ENCODE measurements at places on chromosomes 12 and 14.
A peak's percentile ranks its signal among the peaks of the same experiment; 100 is the strongest.

- no peak for DNase-seq
Measured at GRCh38 chr14:99418242-99418641, 62.4 kb downstream of the SETD3 start.

GRCh38 chr12:26292596-26292995 lies 97.2 kb downstream of the SSPN start:
- no peak for DNase-seq

DNA sequence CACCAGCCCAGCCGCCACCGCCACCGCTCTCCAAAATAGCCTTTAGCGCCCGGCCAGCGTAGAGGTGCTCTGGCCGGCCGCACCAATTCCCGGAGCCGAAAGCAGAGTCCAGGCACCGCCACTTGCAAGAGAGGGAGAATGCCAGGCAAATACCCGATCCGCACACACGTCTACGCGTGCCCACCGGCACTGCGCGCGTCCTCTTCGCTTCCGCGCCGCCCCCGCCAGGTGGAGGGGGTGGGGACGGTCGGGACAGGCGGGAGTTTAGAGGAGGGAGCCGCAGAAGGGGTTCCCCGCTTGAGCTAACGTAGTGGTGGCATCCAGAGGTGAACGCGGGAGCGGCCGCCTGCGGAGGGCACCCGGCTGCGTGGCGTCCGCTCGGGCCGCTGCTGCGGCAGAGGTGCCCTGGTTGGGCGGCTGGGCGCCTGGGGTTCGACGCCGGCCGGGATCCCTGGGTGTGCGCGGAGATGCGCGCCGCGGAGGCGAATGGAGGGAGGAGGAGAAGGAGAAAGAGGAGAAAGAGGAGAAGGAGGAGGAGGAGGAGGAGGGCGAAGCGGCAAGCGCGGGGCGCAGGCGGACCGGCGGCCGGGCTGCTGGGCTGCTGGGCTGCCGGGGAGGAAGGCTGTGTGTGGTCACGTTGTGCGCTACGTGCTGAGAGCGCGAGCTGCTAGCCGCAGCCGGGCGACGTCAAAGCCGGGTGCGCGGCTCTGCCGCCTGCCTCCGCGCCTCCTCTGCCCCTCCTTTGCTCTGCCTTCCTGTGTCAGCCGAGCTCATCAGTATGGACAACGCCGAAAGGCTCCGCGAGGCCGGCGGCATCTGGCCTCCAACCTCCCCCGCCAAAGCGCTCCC lies at the start of gene MDGA2:
Gene MDGA2 (minus strand): TSS at position 140 of the 849 bp plus-strand sequence.
- DNase-seq, result no peak

DNA sequence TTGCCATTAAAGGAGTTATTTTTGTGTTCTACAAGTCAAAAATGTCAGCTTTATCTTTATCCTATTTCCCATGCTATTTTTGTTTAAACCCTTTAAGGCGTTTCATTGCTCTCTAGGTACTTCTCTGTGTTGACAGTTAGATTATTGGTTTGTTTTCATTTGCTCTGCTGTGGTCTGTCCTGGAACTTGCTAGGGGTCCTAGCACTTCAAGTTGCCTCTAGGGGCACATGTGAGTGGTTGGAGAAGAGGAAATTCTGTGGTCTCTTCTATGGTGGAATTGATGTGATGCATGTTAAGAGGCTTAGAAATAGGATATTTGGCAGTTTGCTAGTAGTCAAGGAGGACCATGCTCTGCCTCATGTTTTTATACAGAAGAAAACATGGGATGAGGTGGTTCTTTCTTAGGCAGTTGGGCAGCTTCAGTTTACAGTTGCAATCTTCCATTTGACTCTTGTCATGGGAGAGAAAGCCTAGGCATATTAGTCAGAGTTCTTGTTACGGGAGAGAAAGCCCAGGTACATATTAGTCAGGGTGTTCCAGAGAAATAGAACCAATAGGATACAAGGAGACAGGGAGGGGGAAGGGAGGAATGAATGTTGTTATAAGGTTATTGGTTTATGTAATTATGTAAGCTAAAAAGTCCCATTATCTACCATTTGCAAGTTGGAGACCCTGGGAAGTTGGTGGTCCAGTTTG lies 14.4 kb downstream of the TTLL5 start:
- no peak for DNase-seq

DNA sequence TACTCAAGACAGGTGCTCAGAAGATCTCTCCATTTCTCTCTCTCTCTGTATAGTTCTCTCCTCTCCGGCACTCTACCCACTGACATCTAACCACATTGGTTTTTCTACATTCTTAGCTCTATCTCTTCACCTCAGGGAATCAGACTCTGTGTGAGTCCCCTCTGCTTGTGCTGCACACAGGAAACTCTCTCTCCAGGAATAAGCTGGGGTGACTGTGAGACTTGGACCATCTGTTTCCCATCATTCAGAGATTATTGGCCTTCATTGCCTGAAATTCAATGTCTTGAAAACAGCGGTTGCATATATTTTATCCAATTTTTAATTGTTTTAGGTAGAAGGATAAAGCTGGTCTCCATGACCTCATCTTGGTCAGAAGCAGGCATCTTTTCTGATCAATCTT lies 105.0 kb downstream of the SLC35F4 start:
- no peak for DNase-seq

DNA sequence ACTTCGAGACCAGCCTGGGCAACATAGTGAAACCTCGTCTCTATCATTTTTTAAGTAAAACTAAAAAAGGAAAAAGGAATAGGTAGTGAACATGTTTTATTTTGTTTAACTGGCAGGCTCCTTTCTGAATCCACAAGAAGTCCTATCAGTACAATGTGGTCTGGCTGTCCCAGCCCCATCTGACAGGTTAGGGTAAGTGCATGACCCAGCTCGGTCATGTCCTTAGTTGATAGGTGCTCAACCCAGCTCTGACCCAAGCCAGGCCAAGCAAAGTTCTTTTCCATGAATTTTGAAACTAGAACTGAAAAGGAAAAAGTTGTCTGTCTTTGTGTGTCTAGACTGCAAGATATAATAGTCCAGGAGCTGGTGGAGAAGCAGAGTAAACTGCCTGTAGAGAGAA lies 4.7 kb upstream of the NRDE2 start:
- DNase-seq, result no peak

GRCh38 chr12:113284751-113285150 lies 50.2 kb downstream of the SLC8B1 start:
- no peak for DNase-seq

DNA sequence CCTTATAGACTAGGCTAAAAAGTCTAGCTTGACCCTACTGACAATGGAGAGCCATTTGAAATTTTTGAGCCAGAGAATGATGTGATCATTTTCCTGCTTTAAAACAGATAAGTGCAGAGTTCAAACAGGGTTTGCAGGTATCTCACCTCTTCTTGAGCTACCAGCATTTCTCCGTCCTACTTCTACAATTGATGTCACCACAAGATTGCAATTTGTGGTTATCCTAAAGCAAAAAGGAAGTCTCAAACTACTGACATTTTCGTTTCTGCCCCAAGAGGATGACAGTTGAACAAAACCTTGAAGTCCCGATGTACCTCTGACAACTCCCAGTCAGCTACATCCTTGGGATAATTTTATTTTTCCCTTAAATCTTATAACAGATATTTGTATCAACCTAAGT lies 86.7 kb downstream of the PTGER2 start:
- DNase-seq, result no peak

- DNase-seq, result no peak
Measured at GRCh38 chr12:42589465-42590329, at the start of gene PRICKLE1. PRICKLE1 (minus strand) TSS chr12:42589746; CDS start chr12:42472516, 117,230 bp downstream.

GRCh38 chr14:100015251-100015655 lies 50.0 kb upstream of the EVL start:
- DNase-seq, result no peak

- peak; percentile 77 for DNase-seq
Measured at GRCh38 chr12:6345319-6346091, 3.6 kb upstream of the TNFRSF1A start.

GRCh38 chr14:94173885-94174603 lies at the start of gene PPP4R4:
PPP4R4 (plus strand) TSS chr14:94174322; CDS start chr14:94174466, 144 bp downstream.
- DNase-seq, result peak; percentile 93

DNA sequence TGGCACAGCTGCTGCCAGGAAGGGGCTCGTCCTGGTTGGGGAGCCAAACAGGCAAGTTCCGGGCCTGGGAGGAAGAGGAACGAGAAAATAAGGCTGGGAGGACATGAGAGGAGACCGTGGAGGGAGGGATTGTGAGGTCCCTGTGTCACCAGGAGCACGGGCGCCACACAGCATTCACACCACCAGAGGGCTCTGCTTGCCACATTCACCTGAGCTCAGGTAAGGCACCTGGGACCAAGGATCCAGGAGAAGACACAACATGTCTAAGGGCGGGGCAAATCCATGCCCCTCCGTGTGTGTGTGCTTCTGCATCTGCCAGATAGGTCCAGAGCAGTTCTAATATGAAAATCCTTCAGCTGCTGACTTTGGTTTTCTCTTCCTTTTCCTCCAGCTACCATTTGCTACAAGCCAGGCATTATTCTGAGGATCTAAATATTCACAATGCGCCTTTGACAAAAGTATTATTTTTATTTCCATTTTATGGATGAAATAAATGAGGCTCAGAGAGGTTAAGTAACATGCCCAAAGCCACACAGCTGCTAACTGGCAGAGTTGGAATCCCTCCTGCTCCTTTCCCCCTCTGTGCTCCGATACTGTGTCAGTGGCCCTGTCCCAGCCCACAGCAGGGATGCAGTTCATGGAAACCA lies 14.6 kb downstream of the RAPGEF3 start:
- DNase-seq, result peak; percentile 86

GRCh38 chr12:111438481-111438880 lies 32.8 kb downstream of the SH2B3 start:
- peak; percentile 81 for DNase-seq

DNA sequence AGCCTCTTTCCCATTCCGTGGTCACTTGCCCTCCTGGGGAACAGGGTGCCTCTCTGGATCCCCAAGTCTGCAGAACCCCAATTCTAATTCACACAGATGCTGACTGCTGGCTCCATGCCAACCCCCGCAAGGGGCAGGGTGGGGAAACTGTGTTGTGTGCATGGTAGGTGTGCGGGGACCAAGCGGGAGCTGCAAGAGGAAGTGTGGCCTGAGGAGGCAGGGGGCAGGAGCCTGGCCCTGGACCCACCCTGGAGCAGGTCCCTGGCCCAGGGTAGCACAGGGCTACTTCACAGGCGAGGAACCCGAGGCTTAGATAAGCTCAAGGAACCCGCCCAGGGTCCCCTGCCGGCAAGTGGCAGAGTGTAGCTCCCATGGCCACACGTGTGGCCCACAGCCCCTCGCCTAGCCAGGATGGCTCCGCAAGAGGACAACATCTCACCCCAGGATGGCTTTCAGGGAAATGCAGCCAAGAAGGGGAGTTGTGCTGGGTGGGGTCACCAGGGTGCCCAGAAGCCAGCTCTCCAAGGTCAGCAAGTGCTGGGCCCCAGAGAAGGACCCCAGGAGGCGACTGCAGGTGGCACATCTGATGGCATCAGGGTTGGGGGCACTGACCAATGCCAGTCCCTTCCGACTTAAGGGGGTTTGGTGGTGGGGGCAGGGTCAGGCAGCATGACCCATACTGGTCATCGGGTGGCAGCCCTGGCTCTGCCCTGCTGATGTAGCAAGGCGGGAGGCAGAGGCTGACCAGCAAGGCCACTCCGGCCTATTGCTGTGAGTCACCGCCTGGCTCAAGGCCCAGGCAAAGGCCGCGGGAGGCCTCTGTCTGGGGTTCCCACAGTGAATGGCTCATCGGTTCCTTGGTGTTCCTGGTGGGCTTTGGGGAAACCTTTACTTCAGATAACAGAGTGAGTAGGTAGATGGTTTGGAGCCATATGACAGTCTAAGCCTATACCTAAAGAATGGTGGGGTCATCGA lies 37.3 kb upstream of the EML1 start:
- DNase-seq, result no peak

DNA sequence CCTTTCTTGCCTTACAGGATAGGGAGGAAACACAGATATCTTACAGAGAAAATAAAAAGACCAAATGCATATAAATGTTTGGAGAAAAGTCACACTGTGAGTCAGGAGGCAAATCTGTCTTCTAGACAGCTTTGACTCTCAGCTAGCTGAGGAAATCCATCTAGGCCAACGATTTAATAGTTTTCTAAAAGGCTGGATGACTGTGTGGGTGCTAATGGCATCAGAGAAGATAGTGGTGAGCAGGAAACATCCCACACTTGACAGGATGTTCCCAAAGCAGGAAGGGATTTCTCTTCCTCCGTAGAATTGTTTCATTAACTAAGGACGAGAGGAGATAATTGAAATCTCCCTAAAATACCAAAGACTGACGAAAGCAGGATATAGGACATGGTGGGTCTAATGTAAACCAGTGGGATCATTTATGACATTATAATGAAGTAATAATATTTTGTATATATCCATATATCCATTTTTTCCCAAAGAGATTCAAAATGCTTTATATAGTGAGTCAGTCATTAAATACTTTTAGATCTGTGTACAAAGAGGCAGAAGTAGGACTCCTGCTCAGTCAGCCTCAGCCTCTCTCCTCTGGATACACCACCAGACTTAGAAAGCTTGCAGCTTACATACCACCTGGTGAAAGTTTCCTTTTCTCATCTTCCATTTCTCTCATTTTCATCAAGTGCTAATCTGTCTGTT lies 44.3 kb upstream of the PSMA6 start:
- DNase-seq, result no peak

DNA sequence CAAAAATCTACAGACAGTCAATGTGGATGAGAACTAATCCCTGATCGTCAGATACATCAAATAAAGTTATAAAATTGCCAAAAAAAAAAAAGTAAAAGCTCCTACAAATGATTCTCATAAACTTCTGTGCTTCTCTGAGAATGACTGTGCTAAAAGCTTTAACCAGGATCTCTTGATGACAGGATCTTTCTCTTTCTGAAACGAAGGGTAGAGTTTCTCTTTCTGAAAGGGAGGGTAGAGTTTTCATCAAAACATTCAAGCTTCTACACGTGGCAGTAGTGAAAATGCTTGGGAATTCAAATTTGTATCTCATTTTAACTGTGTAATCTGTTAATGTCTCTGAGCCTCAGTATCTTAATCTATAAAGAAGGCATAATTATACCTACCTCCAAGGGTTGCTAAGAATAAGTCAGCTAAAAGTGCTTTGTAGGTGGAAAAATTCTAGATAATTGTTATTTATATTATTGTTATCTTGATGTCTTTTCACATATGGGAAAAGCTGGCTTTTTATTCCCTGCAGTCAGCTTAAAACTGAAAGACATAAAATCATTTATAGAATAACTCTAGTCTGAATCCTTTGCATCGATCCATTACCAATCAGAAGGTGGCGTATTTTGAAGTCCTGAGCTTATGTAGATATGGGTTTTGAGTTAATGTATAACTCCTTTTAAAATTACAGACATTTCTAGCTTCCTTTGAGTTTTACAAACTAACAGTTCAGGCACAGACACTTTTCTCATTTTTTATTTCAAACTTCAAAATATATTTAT lies 157.4 kb downstream of the DACT1 start:
- no peak for DNase-seq

- no peak for DNase-seq
Measured at GRCh38 chr12:25319233-25319984, 68.7 kb upstream of the KRAS start.

DNA sequence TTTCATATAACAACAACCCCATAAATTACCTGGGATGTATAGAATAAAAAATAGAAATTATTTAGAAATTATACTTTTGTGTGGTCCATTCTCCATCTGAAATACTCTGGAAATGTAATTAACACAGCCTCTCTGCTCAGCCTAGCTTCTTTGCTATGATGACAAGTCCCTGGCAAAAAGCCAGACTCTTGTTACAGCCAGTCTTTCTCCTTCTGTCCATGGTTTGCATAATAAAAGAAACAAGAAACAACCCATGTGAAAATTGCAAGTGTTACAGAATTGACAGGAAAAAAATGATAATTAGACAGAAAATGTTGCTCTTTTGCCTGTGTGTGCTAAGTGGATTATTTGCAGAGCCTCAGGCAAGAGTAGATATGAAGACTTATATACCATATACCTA lies 61.3 kb downstream of the C12orf50 start:
- no peak for DNase-seq

- DNase-seq, result no peak
Measured at GRCh38 chr12:81958406-81958805, 199.3 kb upstream of the PPFIA2 start.
